ENCODE measurements at places on chromosomes 7 and 10.

GRCh38 chr7:123749537-123749857 is 694 bp upstream of the WASL start:
- no peak for DNase-seq

GRCh38 chr7:98681511-98681910 is 64.4 kb downstream of the NPTX2 start:
- no peak for DNase-seq

- no peak for DNase-seq
These were observed 97.0 kb downstream of the NPSR1 start for GRCh38 chr7:34755008-34755407.

DNA sequence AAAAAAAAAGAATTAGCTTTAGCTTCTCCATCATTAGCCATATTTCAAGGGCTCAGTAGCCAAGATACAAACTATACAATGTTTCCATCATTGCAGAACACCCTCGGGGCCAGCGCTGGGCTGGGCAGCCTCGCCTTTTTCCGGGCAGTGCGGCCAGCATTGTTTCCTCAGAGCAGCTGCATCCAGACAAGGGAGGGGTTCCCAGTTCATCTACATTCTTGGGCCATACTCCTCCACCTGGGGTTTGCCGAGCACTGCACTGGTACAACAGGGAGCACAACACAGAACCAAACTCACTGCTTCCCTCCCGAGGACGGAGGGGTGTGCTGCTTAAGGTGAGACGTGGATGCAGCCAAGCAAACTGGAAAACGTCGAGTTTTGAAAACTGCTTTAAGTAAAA is 2.4 kb upstream of the PKD1L1 start:
- no peak for DNase-seq

- no peak for DNase-seq
These were observed 163.3 kb downstream of the RPS24 start for GRCh38 chr10:78196964-78197363.

- no peak for DNase-seq
These were observed 4.1 kb downstream of the CYP2W1 start for GRCh38 chr7:986766-987751.

Measured in activated naive CD4-positive, alpha-beta T cell (primary cell).